ENCODE measurements at places on chromosomes 5 and 9.

DNA sequence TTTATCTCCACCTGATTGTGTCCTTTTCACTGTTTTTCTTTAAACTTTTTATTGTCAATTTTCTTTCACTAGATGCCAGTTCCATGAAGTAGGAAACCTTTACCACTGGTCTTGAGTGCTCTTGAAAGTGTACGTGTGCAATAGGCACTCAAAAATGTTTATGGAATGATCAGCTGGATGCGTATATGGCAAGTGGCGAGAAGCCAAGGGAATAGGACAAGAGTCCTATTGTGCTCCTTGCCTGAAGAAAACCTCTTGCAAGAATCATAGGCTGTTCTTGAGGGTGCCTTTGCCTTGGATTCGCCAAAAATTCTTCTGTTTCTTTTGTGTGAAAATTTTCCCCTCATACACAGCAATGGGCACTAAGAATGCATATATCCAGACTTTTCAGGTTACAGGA, 97.7 kb downstream of the GHR start:
- DNase-seq: no peak

GRCh38 chr5:151318850-151319732, 15.5 kb upstream of the SLC36A3 start:
- DNase-seq: no peak

DNA sequence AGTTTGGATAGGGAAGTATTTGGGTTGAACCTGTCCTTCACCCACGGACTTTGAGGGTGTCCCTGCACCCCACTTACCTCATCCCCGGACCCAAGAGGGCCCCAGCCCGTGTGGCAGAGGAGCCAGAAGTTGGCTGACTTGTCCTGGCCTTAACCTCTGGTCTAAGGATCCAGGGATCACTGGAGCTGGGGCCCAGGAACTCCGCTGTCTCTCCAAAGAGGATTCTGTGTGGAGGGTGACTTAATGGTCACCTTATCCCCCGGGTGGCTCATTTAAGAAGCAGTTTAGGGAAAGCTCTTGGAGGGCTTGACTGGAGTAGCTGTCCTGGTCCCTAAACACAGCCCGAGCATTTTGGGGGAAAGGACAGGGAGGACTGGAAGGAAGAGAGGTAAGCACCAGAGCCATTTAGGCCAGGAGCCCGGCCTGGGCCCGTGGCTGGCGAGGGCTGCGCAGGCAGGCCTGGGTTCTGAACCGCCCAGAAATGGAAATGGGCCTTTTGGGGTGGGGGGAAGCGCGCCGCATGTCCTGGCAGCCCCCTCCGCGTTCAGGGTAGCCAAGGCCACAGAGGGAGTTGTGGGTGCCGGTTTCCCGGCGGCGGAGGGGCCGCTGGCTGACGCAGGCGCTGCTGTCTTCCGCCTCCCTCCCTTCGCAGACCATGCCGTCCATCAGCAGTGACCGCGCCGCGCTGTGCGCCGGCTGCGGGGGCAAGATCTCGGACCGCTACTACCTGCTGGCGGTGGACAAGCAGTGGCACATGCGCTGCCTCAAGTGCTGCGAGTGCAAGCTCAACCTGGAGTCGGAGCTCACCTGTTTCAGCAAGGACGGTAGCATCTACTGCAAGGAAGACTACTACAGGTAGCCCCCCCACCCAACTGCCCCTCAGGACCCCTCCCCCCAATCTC, 2.0 kb downstream of the LHX2 start:
- DNase-seq: no peak

DNA sequence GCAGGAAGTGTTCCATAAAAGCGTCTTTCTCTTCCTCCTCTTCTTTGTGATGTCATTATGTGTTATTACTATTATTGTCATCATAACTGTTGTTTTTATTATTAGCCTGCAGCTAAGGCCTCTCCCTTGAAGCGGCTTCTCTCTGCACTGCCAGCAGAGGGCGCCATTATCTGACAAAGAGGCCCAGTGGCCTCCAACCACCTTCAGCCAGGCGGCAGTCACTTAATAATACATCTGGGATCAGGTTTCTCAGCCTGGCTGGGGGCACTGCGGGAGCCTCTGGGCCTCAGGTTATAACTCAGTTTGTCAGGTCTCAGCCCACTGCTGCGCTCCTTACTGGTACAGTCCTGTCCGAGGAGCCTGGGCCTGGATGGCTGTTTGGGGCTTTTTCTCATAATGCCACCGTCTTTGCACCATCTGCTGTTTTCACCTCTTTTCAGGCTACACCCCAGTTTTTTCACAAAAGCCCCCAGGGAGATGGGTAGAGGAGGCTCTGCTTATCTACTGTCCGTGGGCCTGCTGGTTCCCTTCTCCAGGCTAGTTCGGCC, 281.9 kb downstream of the NSG2 start:
- no peak for DNase-seq

- DNase-seq: no peak
Observed at GRCh38 chr9:133621725-133622267, 12.6 kb upstream of the FAM163B start.

DNA sequence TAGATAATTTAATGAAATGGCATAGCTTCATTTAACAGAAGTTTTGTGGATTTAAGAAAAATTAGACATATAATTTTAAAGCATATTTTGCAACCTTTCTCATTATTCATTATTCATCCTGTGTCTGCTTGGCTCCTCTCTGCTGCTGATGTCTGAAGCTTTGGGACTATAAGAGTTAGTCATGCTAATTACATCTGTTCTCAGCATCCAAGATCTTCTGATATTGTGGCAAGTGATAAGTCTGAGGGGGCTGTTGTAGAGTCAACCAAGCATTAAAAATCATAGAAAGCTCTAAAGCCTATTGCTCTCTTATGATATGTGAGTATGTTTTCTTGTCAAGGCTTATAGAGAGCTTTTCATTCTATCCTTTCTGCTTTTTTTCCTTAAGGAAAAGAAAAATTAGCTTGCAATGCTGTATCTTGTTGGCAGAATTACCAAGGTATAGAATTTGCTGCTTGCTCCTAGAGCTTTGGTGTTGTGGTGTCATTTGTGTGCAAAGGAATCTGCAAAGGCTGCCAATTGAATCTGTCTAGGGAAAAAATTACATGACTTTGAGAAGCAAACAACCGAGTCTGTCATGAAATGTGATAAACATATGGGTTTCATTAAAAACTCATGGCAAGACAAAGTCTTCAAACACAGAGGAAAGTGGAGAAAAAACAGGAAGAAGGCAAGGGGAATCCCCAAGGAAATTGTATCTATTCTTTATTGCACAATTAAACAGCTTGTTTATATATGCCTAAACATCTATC, 156.1 kb upstream of the DAB2 start:
- DNase-seq: no peak

- DNase-seq: no peak
Observed at GRCh38 chr9:98521141-98521540, 187.6 kb downstream of the GABBR2 start.

DNA sequence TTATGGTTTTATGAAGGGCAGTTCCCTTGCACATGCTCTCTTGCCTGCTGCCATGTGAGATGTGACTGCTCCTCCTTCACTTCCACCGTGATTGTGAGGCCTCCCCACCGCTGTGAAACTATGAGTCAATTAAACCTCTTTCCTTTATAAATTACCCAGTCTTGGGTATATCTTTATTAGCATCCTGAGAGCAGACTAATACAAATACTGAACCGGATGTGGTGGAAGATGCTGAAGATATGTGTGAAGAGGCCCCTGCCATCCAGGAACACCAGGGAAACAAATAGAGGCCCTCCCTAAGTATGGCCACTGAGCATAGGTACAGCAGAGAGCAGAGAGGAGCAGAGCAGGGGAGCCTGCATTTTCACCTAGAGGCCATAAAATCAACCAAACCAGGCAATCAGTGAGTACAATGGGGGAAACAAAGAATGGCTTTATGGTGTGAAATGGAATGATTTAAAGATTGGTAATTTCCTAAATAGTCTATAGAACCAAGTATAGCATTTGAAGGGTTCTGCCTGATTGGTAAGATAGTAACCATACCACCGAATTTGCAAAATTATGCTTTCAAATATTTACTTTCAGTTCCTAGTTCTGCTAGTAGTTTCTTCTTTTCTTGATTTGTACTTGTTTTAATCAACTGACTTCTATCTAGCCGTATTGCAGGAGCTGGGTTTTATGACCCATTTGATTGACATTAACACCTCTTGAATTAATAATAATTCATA, 421.6 kb downstream of the IRX1 start:
- DNase-seq: no peak

DNA sequence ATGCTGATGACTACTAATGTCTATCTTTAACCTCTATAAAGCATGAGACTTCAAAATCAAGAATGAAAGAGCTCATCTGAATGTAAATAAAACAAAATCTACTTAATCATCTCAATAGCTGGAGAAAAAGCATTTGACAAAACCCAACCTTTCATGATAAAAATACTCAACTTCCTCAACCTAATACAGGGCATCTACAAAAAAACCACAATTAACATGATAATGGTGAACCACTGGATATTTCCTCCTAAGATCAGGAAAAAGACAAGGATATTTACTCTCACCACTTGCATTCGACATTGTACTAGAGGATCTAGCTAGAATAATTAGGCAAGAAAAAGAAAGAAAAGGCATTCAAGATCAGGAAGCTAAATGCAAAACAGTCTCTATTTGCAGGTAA, 49.3 kb downstream of the FAM169A start:
- DNase-seq: no peak

- DNase-seq: no peak
Observed at GRCh38 chr9:3007326-3007725, 163.4 kb upstream of the PUM3 start.

GRCh38 chr9:113522858-113523257, 59.3 kb downstream of the RGS3 start:
- no peak for DNase-seq

DNA sequence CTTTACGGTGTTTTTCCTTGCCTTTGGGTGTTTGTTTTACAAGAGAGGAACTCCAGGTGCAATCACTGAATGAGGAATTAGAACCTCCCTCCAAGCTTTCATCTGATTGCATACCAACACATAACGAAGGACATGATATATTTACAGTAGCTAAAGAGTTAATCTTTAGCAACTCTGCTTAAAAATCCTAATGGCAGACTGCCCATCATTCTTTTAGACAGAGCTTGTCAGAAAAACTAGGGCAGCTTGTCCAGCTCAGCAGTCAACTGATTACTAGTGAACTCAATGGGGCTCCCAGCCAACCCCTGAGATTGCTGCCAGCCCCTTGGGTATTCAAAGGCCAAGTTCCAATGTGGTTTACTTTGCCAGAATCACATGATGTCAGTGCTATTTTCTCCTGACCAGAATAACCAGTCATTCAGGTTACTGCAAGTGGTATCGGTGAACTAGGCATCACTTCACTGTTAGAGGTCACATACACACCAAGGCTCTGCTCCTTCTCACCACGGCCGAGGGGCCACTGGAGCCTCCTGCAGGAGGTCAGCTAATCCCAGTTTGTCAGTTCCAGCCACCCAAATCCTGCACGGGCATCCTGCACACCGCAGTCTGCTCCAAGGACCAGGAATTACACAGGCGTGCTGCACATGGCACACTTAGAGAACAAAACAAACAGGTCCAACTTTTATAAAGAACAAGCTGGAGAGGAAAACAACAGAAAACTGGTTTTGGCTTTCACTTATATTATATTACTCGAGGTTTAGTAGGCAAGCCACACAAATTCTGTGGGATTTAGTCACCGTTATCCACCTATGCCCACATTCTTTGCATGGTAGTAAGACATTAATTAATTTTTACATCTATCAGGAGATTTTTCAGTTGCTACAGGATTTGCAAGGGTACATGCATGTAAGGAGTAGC, 62.5 kb downstream of the NFIB start:
- no peak for DNase-seq

DNA sequence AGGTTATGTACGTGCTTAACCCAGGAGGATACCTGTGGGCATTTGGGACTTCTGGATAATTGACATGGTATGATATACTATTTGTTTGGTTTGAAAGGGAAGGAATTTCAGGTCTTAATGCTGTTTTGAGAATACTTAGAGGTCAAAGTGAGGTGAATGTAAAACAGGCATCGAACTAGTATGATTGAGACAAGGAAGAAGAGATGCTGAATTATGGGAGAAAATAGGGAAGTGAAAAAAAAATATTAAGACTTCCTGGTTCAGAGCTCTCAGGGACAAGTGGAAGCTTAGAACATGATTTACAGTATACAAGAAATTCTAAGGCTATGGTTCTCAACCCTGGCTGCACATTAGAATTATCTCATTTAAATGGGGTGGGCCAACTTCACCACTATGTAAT, 115.3 kb downstream of the CD180 start:
- no peak for DNase-seq

DNA sequence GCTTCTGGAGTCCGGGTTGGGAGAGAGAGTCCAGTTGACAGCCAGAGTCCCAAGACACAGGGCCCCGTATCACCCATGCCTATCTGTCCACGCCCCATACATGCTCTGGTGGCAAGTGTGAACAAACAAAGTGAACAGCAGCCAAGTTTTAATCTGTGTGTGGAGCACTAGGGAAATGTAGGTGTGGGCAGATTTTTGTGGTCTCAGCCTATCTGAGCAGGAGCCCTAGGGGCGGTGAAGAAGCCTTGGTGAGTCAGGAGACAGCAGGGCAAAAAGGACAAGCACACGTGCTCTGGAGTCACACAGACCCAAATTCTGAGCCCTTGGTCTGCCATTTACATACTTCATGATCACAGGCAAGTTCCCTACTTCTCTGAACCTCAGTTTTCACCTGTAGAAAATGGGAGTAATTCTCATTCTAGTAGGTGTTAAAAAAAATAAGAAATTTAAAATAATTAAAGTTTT, 23.2 kb downstream of the EGR1 start:
- DNase-seq: no peak

- no peak for DNase-seq
Observed at GRCh38 chr5:116076496-116076895, 8.3 kb upstream of the COMMD10 start.

DNA sequence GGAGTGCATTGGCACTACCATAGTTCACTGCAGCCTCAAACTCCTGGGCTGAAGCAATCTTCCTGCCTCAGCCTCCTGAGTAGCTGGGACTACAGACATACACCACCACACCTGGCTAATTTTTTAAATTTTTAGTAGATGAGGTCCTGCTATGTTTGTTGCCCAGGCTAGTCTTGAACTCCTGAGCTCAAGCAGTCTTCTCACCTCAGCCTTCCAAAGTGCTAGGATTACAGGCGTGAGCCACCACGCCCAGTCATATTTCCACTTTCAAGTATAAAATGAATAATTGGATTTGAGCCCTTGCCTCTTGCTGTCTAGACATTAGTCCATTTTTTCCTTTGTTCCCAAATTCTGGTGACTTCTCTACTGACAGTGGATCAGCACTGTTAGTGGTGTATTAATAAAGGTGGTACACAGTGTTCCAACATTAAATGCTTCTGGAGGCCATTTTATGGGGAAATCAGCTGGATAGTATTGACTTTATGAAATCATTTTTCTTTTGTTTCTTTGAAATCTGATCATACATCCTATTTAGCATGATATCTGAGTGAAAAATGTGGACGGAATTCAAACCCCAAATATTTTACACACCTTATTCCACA, 15.9 kb downstream of the ATP6V0E1 start:
- no peak for DNase-seq

GRCh38 chr5:39716532-39717028, 291.8 kb upstream of the DAB2 start:
- DNase-seq: no peak
